AG04450 (cell line): ENCODE measurements at places on chromosomes 1 and 21.

GRCh38 chr1:23422241-23422877 is 2.2 kb downstream of the TCEA3 start:
- DNase-seq = peak; percentile 43

DNA sequence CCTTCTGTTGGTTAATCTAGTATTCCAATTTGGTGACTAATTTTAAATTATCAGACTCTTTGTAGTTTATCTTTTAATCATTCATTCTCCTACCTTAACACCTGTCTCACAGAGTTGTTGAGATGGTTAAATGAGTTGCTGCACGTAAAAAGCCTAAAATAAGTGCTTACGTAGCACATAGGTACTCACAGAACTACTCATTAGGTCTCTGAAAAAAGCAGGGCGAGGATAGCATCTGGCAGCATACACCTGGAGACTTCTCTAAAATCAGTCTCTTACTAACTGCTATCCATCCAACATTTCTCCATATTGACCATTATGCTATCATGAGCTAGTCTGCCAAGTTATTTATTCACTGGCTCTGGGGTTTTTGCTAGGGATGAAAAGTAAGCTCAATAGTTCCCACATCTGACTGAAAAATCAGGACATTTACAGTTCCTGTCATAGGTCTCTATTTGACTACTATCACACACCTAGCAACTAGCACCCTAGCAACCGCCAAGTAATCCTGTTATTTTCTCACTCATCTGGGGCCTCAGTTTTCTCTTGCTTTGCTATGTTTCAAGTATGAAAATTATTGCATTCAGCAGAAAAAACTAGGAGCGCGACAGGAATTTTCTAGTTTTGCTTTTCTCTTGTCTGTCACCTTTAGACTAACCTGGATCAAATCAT is 11.2 kb downstream of the CSDE1 start:
- no peak for DNase-seq

GRCh38 chr1:94947437-94947836 is 20.5 kb upstream of the CNN3 start:
- DNase-seq = no peak

DNA sequence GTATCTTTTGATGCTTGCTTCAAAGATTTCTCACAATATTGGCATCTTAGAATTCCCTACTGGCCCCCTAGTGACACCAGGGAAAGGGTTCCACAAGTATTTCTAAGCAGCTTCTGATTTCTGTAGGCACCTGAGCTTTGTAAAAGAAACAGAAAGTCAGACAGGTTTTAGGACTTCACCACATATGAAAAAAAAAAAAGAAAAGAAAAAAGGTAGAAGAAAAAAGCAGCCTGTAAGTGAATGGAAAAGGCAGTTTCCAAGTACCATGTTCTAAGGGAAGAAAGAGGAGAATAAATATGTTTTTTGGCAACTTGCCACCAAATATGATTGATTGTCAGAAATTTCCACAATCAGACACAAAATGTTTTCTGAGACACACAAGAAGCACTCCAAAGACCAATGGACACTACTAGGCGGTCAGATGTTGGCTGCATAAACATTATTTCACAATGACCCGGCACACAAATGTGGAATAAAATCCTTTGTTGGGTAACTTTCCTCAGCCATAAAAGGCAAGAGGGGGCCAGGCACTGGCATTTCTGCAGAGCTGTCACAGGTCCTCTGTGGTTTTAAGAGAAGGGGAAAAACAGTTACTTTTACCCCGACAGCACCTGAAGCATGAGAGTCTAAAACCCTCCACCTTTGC is 12.7 kb upstream of the CPLANE2 start:
- no peak for DNase-seq

DNA sequence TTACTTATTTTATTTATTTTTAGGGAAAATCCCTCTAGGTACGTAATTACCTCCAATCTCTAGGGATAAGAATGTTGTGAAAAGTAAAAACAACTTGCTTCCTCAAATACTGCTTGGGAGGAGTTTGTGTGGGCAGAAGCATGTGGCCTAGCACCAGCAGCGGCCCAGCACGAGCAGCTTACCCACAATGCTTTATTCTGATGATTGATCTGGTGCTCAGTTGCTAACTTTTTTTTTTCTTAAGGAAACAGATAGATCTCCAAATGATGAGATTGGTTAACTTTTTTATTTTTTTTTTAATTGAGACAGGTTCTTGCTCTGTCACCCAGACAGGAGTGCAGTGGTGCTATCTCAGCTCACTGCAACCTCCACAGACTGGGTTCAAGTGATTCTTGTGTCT is 4.2 kb downstream of the CLIC6 start:
- no peak for DNase-seq

DNA sequence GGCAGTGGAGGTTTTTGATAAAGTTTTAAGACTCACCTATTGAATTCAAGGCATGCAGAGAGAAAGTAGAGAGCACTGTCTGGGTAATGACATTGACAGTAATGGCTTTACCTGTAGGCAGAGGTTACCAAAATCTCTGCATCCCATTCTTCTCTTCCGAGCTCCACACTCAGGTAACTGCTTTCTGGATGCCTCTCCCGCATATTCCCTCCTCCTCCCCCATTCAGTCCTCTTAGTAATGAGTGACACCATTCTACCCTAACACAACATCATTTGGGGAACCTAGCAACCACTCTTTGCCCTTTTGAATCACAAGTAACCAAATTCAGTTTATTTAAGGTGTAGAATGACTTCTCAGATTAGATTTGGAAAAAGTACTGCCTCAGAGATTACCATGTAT is 56.5 kb downstream of the DYRK1A start:
- no peak for DNase-seq

- peak; percentile 43 for DNase-seq
Observed at GRCh38 chr1:155913969-155914757, 3.0 kb upstream of the RIT1 start.

DNA sequence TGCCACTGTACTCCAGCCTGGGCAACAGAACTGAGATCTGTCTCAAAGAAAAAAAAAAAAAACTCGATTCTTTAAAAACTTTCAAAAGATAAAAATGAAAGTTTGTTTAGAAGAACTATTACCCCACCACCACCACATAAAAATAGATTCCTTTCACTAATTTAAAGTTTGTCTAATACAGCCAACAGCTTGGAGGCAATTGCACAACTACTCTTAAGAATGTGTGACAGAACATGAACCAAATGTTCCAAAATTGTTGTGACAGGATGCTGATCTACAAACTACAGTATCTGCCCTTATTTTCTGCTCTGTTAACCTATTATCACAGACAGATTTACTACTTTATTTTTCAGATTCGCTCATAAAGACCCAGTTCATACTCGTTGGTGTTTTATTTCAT is 5.5 kb upstream of the TGFBR3 start:
- DNase-seq = peak; percentile 68
